Muscle of back (tissue), 13 donors: ENCODE measurements at places on chromosomes 11 and 22.

- peak; percentile 10 for DNase-seq
Observed at GRCh38 chr11:40716344-40717130, 742.9 kb downstream of the LRRC4C start.

- peak; percentile 74 for DNase-seq
Observed at GRCh38 chr11:26331911-26332571, at the start of gene ANO3. TSS of gene ANO3 (plus strand) at chr11:26332130. CDS start at chr11:26332276, 146 bp downstream.

GRCh38 chr11:36454941-36455631 is 55.0 kb downstream of the TRAF6 start:
- no peak for DNase-seq

- DNase-seq, result no peak
Observed at GRCh38 chr22:20267441-20268278, 458 bp downstream of the RTN4R start.

- DNase-seq, result peak; percentile 27
Observed at GRCh38 chr11:22192642-22193347, at the start of gene ANO5. TSS of gene ANO5 (plus strand) at chr11:22193085. CDS start at chr11:22193493, 408 bp downstream.

DNA sequence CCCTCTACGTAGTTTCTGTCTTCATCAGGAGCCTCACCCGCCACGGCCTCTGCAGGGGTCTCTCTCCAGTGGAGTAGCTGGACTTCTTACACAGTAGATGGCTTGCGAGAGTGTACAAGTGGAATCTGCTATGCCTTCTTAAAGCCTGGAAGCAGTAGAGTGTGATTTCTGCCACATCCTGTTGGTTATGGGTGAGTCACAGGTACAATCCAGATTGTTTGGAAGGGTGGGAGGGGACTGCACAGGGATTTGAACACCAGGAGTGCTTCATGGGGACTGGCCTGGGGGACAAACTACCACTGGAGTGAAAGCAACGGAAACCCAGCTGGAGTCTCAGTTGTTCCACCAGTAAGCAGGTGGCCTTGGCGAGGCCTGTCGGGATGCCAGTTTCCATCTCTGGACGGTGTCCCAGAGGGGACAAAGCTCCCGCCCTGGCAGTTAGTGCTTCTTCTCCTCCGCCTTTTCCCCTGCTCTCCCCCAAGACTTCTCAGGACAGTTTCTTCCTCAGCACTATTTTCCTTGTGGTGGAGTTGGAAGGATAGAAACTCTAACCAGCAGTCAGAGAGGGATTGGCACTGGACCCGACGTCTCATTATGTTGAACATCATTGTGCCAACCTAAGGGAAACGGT is 85.0 kb upstream of the RCN1 start:
- no peak for DNase-seq

DNA sequence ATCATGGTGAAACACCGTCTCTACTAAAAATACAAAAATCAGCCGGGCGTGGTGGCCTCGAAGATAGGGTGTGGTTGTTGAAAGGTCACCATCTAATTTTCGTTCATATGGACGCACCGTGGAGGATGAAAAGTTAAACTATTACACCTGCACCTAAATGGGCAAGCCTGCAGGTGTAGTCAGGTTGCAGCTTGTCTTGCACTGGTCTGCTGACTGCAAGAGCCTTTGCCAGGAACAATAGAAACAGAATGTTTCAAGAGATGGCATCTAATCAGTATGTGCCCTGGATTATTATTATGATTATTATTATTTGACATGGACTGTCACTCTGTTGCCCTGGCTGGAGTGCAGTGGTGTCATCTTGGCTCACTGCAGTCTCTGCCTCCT is 908 bp downstream of the NADSYN1 start:
- DNase-seq, result no peak

DNA sequence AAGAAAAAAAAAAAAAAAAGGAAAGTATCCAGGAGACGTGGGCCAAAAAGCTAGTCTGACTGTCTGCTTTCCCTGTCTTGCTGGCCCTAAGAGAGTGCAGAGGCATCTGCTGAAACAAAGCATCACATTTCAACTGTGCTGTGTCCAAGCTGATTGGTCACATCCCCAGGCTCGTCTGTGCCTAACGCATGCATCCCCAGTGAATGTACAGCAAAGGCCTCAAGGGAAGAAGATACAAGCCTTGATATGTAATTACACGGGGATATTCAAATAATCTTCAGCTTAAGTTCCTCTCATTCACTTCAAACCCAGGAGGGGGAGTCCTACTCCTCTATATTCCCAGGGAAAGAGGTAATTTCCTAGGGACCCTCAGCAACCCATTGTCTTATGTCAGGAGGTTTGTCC is 5.4 kb upstream of the SORL1 start:
- no peak for DNase-seq

- DNase-seq, result no peak
Observed at GRCh38 chr22:17777717-17778044, 3.4 kb upstream of the BID start.

- DNase-seq, result no peak
Observed at GRCh38 chr11:14346303-14346955, 12.6 kb downstream of the RRAS2 start.

DNA sequence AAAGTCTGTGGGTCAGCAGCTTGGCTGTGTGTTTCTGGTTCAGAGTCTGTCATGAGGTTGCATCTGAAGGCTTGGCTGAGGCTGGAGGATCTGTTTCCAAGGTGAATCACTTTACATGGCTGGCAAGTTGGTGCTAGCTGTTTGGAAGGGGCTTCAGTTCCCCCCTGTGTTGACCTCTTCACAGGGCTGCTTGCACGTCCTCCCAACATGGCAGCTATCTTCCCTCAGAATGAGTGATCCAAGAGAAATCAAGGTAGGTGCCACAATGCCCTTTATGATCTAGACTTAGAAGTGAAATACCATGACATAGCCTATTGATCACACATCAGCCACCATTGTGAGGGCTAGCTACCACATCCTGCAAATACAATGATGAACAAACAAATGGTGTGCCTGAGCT is 9.9 kb downstream of the APOA4 start:
- no peak for DNase-seq

- no peak for DNase-seq
Observed at GRCh38 chr22:44941207-44941606, 68.6 kb downstream of the PHF21B start.

GRCh38 chr11:131748151-131749050 is 378.0 kb downstream of the NTM start:
- peak; percentile 72 for DNase-seq

GRCh38 chr11:11141065-11141464 is 212.0 kb downstream of the CSNK2A3 start:
- peak; percentile 53 for DNase-seq

- peak; percentile 76 for DNase-seq
Observed at GRCh38 chr11:126310200-126310991, 6.5 kb downstream of the DCPS start.

GRCh38 chr22:43012390-43012789 is 2.6 kb downstream of the PACSIN2 start:
- DNase-seq, result no peak

- peak; percentile 17 for DNase-seq
Observed at GRCh38 chr22:43343262-43343669, at the start of gene SCUBE1. TSS of gene SCUBE1 (minus strand) at chr22:43343372. CDS start at chr22:43343261, 111 bp downstream.

GRCh38 chr22:44405661-44406060 is 92.4 kb downstream of the RTL6 start:
- DNase-seq, result no peak

- DNase-seq, result peak; percentile 47
Observed at GRCh38 chr11:17389211-17389956, 925 bp upstream of the KCNJ11 start.

- DNase-seq, result no peak
Observed at GRCh38 chr11:120134106-120134930, 3.6 kb downstream of the TRIM29 start.

- no peak for DNase-seq
Observed at GRCh38 chr11:116702772-116703385, 69.9 kb downstream of the BUD13 start.

- DNase-seq, result peak; percentile 82
Observed at GRCh38 chr11:116986521-116987105, 111.6 kb downstream of the SIK3 start.

DNA sequence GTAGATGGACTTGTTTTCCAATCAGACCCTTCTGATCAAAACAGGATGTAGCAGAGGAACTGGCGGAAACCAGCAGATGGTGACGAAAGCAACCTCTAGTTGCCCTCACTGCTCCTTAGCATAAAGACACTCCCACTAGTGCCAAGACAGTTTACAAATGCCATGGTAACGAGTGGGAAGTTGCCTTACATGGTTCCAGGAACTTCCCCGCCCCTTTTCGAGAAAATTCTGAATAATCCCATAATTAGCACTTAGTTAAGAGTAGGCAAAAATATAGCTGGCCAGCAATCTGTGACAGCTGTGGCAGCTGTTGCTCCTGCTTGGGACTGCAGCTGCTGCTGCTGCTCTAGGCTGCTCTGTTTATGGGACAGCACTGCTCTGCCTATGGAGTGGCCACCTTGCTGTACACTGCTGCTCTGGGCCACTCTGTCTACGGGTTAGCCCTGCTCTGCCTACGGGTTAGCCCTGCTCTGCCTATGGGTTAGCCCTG is 33.4 kb upstream of the SORL1 start:
- DNase-seq, result peak; percentile 51

DNA sequence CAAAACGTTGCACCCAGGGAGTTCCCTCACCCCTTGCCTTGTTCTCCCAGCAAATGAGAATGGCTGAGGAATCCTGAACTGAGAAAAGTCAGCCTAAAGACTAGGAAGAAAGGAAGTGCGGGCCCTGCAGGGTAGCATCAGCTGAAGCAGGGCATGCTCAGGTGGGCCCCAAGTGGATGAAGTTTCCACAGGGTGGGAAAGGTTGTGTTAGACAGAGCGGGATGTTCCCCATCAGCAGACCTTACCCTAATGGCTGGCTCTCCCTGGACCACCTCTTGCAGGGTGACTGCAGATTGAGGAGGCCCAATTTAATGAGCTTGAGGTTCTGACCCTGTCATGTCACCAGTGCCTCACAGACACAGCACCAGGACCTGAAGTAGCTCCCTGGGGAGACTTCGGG is 81.5 kb upstream of the MYOD1 start:
- DNase-seq, result no peak

DNA sequence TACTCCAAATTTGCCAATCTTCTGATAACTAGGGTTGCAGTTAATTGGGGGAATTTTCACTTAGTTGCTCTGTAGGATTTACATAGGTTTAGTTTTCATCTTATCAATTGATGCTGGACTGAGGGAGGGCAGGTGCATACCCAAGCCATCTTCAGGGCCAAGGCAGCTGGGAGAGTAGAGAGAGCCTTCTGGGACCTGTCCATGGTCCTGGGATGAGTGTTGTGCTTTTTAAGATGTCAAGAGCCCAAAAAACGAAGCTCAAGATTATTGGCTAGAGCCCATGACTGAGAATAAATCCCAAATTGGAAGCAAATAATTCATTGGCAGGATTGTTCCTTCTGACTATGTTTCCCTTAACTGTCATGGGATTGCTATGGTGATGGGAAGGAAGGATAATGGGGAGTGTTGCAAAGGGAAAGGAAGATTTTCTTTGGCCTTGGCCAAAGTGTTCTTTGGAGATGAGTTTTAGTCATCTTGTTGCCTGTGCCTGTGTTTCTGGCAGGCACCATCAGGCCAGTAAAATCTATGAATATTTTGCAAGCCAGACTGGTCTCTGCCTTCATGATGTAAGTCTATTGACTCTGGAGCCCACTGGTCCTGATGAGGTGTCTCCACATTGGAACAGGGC is 4.5 kb downstream of the SLC22A6 start:
- DNase-seq, result peak; percentile 16

DNA sequence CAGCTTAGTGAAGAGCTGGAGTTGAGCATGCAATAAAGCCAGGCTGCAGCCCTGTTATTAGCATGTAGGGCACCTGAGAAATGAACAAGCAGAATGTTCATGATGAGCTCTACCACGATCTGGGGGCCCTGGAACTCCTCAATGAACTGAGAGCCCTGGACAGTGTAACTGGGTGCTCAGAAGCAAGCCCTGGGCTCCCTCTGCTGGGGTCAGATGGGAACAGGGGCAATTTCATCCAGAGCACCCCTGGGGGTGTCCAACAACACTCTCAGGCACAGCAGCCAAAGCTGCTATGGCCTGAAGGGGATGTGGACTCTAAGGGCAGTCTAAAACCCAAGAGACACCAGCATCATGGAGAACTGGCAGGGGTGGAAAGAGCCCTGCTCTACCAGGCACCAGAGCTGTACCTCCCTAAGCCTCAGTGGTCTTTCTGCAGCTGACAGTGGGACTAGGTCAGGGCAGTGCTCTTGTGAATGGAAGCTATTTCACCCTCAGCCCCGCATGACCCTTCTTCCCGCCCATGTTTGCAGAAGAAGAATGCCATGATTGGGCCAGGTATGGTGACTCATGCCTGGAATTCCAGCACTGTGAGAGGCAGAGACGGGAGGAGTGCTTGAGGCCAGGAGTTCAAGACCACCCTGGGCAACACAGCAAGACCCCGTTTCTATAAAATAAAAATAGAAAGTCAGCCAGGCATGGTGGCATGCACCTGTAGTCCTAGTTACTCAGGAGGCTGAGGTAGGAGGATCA is 28.9 kb downstream of the THOC5 start:
- DNase-seq, result no peak

- no peak for DNase-seq
Observed at GRCh38 chr11:45294499-45294898, 8.4 kb upstream of the SYT13 start.

- no peak for DNase-seq
Observed at GRCh38 chr11:120696597-120697218, 185.2 kb downstream of the GRIK4 start.

DNA sequence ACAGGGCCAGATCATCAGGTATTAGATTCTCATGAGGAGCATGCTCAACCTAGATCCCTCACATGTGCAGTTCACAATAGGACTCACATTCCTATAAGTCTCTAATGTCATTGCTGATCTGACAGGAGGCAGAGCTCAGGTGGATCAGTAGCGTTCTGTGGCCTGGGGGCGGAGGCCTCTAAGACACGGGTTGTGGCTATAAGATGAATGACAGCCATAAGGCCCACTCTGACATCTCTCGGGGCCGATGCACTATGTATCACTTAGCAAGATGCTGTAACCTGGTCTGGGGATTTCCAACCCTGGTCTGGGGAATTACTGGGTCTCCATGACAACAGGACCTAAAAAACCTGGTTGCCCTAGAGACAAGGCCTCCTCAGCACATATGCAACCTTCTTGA is 932.7 kb downstream of the TBC1D22A start:
- DNase-seq, result no peak

GRCh38 chr11:40338739-40339138 is 1120.7 kb downstream of the LRRC4C start:
- DNase-seq, result no peak

- peak; percentile 81 for DNase-seq
Observed at GRCh38 chr11:78961937-78962701, 387.5 kb upstream of the NARS2 start.

DNA sequence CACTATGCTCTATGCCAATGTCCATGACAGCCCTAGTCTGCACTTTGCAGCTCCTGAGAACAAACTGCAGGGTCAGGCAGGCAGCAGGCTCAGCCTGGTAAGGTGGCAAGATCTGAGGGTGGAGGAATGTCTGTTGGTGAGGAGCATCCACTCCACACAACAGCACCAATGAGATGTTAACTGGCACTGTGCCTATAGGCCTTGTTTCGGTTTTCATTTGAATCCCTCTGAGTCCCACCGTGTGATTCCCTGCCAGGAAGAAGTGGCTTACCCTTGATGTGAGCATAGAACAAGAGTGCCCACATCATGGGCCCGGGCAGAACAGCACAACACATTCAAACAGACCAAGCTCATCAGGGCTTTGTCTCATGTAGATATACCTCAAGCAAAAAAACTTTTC is 44.1 kb upstream of the CHRM4 start:
- no peak for DNase-seq

GRCh38 chr11:119668676-119669075 is 60.3 kb downstream of the NECTIN1 start:
- DNase-seq, result no peak

- no peak for DNase-seq
Observed at GRCh38 chr11:119618208-119618909, 110.6 kb downstream of the NECTIN1 start.

- DNase-seq, result peak; percentile 2
Observed at GRCh38 chr11:35852056-35852455, 91.8 kb upstream of the LDLRAD3 start.
